Activated naive CD8-positive, alpha-beta T cell treated with anti-CD3 and anti-CD28 coated beads, Interleukin-2, amount 50 U/mL, for 24 hours (primary cell): ENCODE measurements at places on chromosomes 11 and 22.

- no peak overlapping the region for H3K27ac ChIP-seq
- no peak overlapping the region for H3K4me3 ChIP-seq
- no peaks in the 10 kb centered on the region for H3K4me1 ChIP-seq
These were observed 351.4 kb upstream of the LUZP2 start for GRCh38 chr11:24145411-24145810.

DNA sequence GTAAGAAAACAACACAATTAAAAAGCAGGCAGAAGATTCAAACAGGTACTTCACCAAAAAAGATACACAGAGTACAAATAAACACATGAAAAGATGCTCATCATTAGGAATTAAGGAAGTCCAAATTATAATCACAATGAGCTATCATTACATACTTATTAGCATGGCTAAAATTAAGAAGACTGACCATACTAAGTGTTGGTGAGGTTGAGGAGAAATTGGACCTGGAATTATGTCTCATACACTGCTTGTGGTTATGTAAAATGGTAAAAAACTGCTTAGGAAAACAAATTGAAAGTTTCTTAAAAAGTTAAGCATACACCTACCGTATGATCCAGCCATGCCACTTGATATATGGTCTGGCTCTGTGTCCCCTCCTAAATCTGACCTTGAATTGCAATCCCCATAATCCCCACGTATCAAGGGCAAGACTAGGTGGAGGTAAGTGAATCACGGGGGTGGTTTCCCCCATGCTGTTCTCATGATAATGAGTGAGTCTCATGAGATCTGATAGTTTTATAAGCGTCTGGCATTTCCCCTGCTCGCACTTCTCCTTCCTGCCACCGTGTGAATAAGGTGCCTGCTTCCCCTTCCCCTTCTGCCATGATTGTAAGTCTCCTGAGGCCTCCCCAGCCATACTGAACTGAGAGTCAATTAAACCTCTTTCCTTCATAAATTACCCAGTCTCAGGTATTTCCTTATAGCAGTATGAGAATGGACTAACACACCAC is 4.8 kb downstream of the SAAL1 start:
- H3K27ac ChIP-seq = no peak overlapping the region
- no peak overlapping the region for H3K4me3 ChIP-seq
- DNase-seq = no peak
- H3K36me3 ChIP-seq = peaks cover 34% of the 10 kb centered on the region
- no peaks in the 10 kb centered on the region for H3K27me3 ChIP-seq
- H3K4me1 ChIP-seq = peaks cover 34% of the 10 kb centered on the region

DNA sequence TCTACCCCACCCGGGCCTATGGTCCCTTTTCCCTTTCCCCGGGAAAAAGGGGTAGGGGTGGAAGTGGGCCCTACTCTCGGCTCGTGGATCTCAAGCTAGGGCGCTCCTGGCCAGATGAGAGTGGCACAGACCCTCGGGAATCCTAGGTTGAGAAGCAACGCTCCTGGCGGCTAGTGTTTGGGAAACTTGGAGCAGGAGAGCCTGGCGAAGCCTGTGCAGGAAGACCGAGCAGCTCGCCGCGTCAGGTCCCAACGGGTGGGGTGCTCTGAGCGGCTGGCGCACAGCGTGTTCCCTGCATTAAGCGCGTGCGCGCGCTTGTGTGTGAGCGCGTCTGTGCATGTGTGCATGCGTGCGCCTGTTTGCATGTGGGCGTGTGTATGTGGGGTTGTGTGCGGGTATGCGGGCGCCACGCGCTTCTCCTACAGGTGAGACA is 7.1 kb upstream of the FLI1 start:
- peak; percentile 65 for DNase-seq
- H3K27ac ChIP-seq = peak overlapping the region; percentile 60
- H3K27me3 ChIP-seq = peaks cover 53% of the 10 kb centered on the region
- H3K4me1 ChIP-seq = peaks cover 37% of the 10 kb centered on the region
- peak overlapping the region; percentile 78 for H3K4me3 ChIP-seq

DNA sequence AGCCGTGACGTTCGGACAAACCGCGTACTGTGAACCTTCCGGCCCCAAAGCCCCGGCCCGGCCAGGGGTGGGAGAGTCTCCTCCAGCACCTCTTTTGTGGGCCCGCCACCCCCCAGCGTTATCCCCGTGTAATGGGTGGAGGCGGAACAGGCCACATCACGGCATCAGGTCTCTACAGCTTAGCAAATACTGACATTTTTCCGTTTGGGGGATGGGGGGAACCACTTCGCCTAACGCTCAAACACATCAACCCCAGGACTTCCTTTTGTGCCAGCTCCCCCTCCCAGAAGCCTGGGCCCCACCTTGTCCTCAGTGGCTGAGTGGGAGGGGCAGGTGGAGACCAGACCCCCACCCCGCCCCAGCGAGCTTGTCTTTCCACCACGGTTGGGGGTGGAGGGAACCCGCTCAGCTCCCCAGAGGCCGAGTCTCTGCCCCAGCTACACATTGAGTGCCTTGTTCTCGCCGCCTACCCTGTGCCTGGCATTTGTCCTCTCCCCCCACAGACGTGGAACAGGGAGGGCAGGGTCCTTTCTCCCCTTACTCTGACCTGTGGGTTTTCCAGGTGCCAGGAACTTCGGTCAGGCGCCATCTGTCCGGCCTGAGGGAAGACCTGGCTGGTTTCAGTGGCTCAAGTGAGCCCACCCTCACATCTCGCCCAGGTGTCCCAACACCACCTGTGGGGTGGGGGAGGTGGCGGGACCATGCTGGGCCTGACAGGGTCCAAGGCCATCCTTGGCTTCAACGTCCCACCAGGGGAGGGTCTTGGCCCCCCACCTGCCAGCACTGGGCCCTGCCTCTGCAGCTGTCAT is 29.6 kb downstream of the SBF1 start:
- DNase-seq = peak; percentile 41
- peaks cover 17% of the 10 kb centered on the region for H3K36me3 ChIP-seq

GRCh38 chr11:124194293-124195188 is 11.4 kb downstream of the OR10D3 start:
- H3K4me3 ChIP-seq = no peak overlapping the region
- no peaks in the 10 kb centered on the region for H3K36me3 ChIP-seq
- H3K27me3 ChIP-seq = peaks cover 12% of the 10 kb centered on the region
- H3K27ac ChIP-seq = no peak overlapping the region
- DNase-seq = no peak
- no peaks in the 10 kb centered on the region for H3K4me1 ChIP-seq

DNA sequence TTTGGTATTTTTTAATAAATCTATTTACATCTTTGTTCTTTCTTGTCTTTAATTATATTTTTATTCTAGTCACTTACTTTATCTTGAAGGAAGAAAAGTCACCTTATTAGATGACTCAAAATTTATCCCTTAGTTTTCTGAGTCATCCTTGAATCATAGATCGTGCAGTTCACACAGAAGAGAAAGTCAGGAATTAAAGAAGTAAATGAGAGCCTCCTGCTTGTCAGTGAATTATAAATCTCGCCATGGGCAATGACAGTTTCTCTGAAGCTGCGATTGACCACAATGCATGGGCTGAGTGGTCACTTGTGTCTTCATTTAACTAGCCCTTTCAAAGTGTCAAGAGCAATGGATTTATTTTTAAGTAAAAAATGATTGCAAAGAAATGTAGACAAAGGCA is 91.2 kb downstream of the LUZP2 start:
- H3K27ac ChIP-seq = no peak overlapping the region
- no peaks in the 10 kb centered on the region for H3K27me3 ChIP-seq
- no peaks in the 10 kb centered on the region for H3K4me1 ChIP-seq
- H3K4me3 ChIP-seq = no peak overlapping the region
- H3K36me3 ChIP-seq = no peaks in the 10 kb centered on the region

GRCh38 chr11:103420593-103420992 is 311.4 kb downstream of the DYNC2H1 start:
- H3K36me3 ChIP-seq = no peaks in the 10 kb centered on the region
- no peak overlapping the region for H3K4me3 ChIP-seq

GRCh38 chr11:107592231-107592590 is 1.3 kb downstream of the ELMOD1 start:
- peaks cover 88% of the 10 kb centered on the region for H3K27me3 ChIP-seq
- H3K36me3 ChIP-seq = no peaks in the 10 kb centered on the region
- no peak overlapping the region for H3K27ac ChIP-seq
- DNase-seq = no peak

DNA sequence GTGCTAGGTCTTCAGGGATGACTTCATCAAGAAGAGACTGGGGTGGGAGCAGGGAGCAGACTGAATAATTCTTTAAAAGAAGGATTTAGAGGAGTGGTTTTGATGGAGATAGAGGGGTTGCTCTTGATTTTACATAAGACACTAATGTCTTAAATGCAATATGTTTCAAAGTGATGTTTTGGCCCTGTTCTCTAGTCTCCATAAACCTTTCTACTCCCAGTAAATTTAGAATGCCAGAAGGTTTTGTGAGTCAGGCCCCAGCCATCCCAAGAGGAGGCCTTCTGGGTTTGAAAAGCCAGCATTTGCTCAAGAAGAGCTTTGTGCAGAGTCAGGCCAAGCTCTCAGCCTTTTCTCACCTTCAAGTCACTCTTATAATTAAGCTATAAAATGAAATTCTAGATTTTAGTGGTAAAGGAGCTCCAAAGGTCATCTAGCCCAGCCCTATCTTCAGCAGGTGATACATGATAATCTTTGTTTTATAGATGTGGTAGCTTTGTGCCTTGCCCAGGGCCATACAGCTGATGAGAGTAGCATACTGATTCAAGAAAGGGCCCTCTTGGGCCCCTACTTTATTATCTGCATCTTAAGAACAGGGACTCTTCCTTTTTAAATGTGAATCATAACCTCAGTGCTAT is 122.8 kb upstream of the MTNR1B start:
- DNase-seq = no peak
- H3K4me1 ChIP-seq = no peaks in the 10 kb centered on the region
- H3K27ac ChIP-seq = no peak overlapping the region
- no peaks in the 10 kb centered on the region for H3K27me3 ChIP-seq
- no peak overlapping the region for H3K4me3 ChIP-seq

GRCh38 chr22:45285263-45286058 is 712 bp downstream of the UPK3A start:
- no peak overlapping the region for H3K4me3 ChIP-seq
- H3K27ac ChIP-seq = no peak overlapping the region
- H3K36me3 ChIP-seq = no peaks in the 10 kb centered on the region
- H3K27me3 ChIP-seq = peaks cover 28% of the 10 kb centered on the region
- DNase-seq = no peak
- peaks cover 20% of the 10 kb centered on the region for H3K4me1 ChIP-seq

DNA sequence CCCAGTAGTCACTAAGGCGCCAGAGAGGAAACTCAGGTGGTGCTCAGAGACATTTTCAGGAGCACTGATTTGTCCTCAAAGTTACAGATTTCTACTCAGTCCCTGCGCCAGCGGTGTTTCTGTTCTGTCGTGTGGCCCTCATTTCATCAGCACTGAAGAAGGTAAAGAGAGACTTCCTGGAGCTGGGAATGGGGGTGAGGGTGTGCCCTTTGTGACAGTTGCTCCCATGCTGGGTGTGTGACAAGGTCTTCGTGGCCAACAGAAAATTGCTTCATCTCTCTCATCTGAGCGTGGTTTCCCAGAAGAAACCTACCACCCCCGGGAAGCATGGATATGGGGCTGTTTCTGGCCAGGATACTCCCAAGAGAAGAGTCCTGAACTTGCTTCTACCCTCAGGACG is 2.0 kb upstream of the PPARA start:
- H3K36me3 ChIP-seq = peaks cover 6% of the 10 kb centered on the region
- no peak overlapping the region for H3K4me3 ChIP-seq
- peaks cover 15% of the 10 kb centered on the region for H3K4me1 ChIP-seq
- no peak for DNase-seq

DNA sequence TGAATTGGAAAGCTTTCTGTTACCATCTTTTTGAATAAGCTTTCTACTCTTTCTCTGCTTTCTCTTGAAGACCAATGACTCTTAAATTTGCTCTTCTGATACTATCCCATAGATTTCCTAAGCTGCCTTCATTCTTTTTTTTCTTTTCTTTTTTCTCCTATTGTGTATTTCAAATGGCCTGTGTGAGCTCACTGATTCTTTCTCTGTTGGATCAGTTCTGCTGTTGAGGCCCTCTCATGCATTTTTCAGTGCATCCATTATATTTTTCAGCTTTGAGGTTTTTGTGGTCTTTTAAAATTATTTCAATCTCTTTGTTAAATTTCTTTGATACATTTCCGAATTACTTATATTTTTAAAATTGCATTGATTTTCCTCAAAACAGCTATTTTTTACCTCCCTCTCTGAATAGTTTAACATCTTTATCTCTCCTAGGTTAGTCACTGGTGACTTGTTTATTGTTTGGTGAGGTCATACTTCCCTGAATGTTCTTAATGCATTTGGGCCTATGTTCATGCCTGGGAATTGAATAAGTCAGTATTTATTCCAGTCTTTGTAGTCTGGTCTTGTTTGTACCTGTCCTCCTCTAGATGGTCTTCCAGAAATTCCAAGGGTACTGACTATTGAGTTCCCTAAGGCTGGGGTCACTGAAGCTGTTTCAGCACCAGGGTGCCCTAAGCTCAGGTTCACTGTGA is 110.6 kb upstream of the SERPIND1 start:
- no peaks in the 10 kb centered on the region for H3K4me1 ChIP-seq
- H3K27me3 ChIP-seq = peaks cover 33% of the 10 kb centered on the region
- peaks cover 2% of the 10 kb centered on the region for H3K36me3 ChIP-seq
- DNase-seq = no peak
- H3K4me3 ChIP-seq = no peak overlapping the region
- no peak overlapping the region for H3K27ac ChIP-seq

DNA sequence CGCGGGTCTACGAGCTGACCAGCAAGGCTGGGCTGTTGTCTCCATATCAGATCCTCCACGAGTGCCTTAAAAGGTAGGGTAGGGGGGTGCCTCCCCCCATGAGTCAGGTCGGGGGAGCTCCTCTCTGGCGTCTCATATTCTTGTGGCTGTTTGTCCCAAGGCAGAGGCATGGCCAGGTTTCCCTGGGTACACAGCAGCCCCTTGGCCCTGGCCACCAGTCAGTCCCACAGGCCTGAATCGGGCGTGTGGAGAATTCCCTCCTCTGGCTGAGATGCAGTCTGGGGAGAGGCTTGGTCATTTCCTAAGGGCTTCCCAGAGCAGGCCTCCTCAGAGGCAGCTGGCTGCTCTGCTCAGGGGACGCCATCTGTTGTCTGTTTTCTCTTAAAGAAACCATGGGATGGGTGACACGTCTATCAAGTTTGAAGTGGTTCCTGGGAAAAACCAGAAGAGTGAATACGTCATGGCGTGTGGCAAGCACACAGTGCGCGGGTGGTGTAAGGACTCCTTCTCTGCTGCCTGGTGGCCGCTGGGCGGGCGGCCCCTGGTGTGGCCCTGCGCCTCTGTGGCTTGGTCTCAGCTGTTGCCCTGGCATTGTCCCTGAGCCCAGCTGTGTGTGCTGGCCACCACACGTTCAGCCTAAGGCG is 9.6 kb upstream of the RANBP1 start:
- H3K27ac ChIP-seq = no peak overlapping the region
- H3K4me1 ChIP-seq = peaks cover 24% of the 10 kb centered on the region
- no peaks in the 10 kb centered on the region for H3K27me3 ChIP-seq
- no peak for DNase-seq
